Stimulated activated CD8-positive, alpha-beta memory T cell treated with anti-CD3 and anti-CD28 coated beads, Interleukin-7, amount 100 ng/mL, for 1 hour (primary cell): ENCODE measurements at places on chromosomes 11 and 22.

DNA sequence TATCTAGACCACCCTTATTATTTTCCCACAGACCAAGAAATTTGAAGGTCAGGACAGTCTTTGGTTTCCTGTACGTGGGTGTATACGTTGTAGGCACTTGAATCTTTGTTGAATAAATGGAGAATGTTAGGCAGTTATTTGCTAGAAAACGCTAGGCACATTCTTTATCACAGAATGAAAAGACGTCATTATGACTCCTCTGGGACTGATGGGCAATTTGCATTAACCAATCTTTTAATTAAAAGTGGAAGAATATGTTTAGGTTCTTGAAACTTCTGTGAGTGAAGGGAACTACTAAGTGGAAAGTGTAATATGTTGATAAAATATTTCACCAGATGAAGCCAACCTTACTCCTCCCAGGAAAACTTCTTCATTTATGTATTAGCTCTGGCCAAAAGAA lies 5.7 kb downstream of the CAT start:
- no peak for DNase-seq

DNA sequence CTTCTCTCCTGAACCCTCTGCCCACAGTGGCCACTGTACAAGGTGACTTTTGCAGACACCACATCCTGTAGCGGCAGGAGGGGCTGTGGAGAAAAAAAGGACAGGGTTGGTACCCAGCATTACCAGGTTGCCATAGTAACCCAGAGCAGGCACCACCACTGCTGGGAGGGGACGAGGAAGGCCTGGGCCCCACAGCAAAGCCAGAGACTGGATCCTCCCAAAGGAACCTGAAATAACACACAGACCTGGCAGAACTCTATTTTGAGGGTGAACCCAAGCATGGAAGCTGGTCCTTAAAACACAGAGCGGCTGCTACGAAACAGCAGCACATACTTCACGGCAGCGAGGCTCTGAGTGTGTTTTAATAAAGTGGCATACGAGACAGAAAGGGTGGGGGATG lies 380.6 kb downstream of the CTTN start:
- no peak for DNase-seq

DNA sequence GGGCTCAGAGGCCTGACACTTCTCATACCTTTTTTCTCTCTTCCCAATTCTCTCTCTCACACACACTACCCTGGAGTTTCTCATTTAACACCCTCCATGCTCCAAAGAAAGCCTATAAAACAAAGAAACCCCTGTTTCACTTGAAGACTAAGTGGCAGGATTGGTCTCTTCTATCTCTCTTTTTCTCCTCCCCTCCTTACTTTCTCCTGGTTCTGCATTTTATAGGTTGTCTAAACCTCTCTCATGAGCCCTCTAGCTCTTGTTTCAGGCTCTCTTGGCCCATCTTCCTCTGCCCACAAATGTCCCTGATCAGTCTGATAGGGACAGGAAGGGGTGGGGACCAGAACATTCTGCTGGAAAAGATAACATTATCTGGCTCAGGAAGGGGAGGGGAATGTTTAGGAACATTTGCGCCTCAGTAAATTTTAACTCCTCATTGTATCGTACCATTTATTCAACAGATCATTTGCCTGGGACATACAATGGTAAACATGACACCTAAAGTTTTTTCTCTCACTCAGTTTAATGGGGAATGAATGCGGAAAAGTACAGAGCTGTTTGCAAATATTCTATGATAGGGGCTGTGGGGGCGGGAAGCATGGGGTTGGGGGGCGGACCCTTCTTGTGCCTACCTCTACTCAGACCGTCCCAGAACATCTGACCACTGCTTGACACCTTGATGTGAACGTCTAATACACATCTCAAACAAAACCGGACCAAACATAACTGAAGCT lies 10.8 kb downstream of the CRYBA4 start:
- no peak for DNase-seq

DNA sequence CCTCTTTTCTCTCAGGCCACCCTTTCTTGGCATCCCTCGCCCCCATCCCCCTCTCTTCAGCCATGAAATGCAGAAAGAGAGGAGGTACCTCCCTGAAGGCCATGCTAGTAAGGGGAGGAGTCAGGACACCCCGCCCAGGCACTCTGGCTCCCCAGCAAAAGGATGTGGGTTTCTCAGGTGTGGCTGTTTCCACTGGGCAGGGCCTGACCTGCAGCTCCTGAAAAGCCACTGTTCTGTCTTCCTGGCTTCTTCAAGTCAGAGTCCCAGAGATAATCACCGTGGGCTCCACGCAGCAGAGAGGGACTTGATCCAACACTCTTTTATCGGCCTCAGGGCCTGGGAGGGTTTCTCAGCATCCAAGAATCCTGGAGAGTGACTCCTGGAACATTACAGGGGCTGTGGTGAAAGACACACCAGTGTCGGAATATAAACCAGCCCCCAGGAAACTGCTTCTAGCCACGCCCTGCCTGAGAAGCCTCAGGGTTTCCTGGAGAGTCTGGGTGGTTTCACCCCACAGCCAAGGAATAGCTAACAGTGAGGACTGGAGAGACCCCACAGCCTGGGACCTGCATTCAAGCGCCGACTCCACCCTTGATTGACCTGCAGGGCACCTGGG lies 45.7 kb upstream of the TSPAN18 start:
- DNase-seq = no peak
